ENCODE measurements at places on chromosomes 6 and 20. TPM values are rescaled to one million over a fixed set of nuclear protein-coding genes. Genes with fewer than 3 reads are reported as not detected.

ZC3H12D gene
- total RNA-seq: 0.62 TPM

RAB44 gene
- total RNA-seq: 0.17 TPM

SNAP91 gene
- total RNA-seq: not detected

RIN2 gene
- 78.5 TPM for total RNA-seq

FAM83C gene
- total RNA-seq: 65.2 TPM

ZNF831 gene
- 0.16 TPM for total RNA-seq

DNA sequence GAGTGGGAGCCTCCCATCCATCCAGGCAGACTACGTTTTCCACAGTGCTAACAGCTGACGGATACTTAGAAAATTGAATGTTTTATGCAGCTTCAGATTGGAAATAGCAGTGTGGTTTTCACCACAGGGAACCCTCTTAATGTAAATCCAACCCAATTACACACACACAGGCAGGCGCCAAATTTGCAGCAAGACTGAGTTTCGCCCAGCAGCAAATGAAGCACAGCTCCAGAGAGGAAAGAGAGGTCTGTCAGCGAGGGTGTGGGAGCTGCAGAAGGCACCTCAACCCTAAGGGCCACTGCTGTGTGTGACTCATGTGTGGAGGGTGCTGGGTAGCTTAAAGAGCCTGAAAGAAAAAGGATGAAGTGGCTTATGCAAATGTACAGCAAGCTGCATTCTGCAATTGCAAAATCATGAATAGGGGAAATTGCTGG, 365.7 kb downstream of the MAFB start:
- DNase-seq: no peak
- H3K36me3 ChIP-seq: no peaks in the 10 kb centered on the region
- no peaks in the 10 kb centered on the region for H3K4me1 ChIP-seq

GRCh38 chr6:94065707-94066337, 646.5 kb upstream of the EPHA7 start:
- no peak overlapping the region for H3K4me3 ChIP-seq
- H3K27me3 ChIP-seq: no peaks in the 10 kb centered on the region
- no peaks in the 10 kb centered on the region for H3K4me1 ChIP-seq
- H3K27ac ChIP-seq: no peak overlapping the region

GRCh38 chr20:38968090-38968489, 5.9 kb downstream of the DHX35 start:
- H3K27me3 ChIP-seq: no peaks in the 10 kb centered on the region
- peaks cover 4% of the 10 kb centered on the region for H3K4me1 ChIP-seq
- H3K27ac ChIP-seq: no peak overlapping the region
- H3K36me3 ChIP-seq: peaks cover 29% of the 10 kb centered on the region

- H3K27me3 ChIP-seq: no peaks in the 10 kb centered on the region
- H3K4me1 ChIP-seq: no peaks in the 10 kb centered on the region
- H3K36me3 ChIP-seq: no peaks in the 10 kb centered on the region
- no peak overlapping the region for H3K27ac ChIP-seq
Measured at GRCh38 chr6:85346196-85346595, 103.7 kb upstream of the NT5E start.

GRCh38 chr6:134525190-134525868, 207.4 kb upstream of the SGK1 start:
- H3K4me3 ChIP-seq: no peak overlapping the region
- no peak overlapping the region for H3K27ac ChIP-seq
- no peak for DNase-seq
- no peaks in the 10 kb centered on the region for H3K36me3 ChIP-seq

- H3K27me3 ChIP-seq: no peaks in the 10 kb centered on the region
- no peak overlapping the region for H3K27ac ChIP-seq
- no peaks in the 10 kb centered on the region for H3K36me3 ChIP-seq
- H3K4me3 ChIP-seq: no peak overlapping the region
- peaks cover 7% of the 10 kb centered on the region for H3K4me1 ChIP-seq
- DNase-seq: no peak
Measured at GRCh38 chr6:158923805-158924498, 76.0 kb downstream of the RSPH3 start.

DNA sequence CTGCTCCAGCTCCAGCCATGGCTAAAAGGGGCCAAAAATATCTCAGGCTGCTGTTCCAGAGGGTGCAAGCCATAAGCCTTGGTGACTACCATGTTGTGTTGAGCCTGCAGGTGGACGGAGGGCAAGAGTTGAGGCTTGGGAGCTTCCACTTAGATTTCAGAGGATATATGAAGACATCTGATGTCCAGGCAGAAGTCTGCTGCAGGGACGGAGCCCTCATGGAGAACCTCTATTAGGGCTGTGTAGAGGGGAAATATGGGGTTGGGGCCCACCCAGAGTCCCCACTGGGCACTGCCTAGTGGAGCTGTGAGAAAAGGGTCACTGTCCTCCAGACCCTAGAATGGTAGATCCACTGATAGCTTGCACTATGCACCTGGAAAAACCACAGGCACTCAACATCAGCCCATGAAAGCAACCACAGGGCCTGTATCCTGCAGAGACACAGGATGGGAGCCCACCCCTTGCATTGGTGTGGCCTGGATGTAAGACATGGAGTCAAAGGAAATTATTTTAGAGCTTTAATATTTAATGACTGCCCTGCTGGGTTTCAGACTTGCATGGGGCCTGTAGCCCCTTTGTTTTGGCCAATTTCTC, 70.5 kb downstream of the NINL start:
- H3K4me1 ChIP-seq: no peaks in the 10 kb centered on the region
- no peak overlapping the region for H3K4me3 ChIP-seq
- DNase-seq: no peak
- peaks cover 44% of the 10 kb centered on the region for H3K36me3 ChIP-seq

- H3K27ac ChIP-seq: no peak overlapping the region
- H3K4me1 ChIP-seq: no peaks in the 10 kb centered on the region
- no peaks in the 10 kb centered on the region for H3K36me3 ChIP-seq
- no peak for DNase-seq
Measured at GRCh38 chr6:63910863-63911551, 275.4 kb downstream of the PHF3 start.

GRCh38 chr6:45625191-45625664, 247.5 kb upstream of the SUPT3H start:
- H3K36me3 ChIP-seq: no peaks in the 10 kb centered on the region
- H3K27me3 ChIP-seq: no peaks in the 10 kb centered on the region
- DNase-seq: no peak
- no peak overlapping the region for H3K4me3 ChIP-seq

- H3K4me1 ChIP-seq: no peaks in the 10 kb centered on the region
- no peaks in the 10 kb centered on the region for H3K36me3 ChIP-seq
- DNase-seq: no peak
- H3K27ac ChIP-seq: no peak overlapping the region
- H3K27me3 ChIP-seq: no peaks in the 10 kb centered on the region
Measured at GRCh38 chr6:144012534-144012933, 4.5 kb upstream of the PLAGL1 start.

GRCh38 chr20:3318226-3318884, 79.4 kb upstream of the SLC4A11 start:
- H3K27ac ChIP-seq: no peak overlapping the region
- DNase-seq: no peak
- peaks cover 32% of the 10 kb centered on the region for H3K4me1 ChIP-seq

GRCh38 chr6:80862756-80863155, 756.3 kb downstream of the BCKDHB start:
- no peaks in the 10 kb centered on the region for H3K4me1 ChIP-seq
- H3K36me3 ChIP-seq: no peaks in the 10 kb centered on the region
- no peaks in the 10 kb centered on the region for H3K27me3 ChIP-seq
- no peak overlapping the region for H3K4me3 ChIP-seq

GRCh38 chr6:122020588-122021264, 378.7 kb upstream of the HSF2 start:
- H3K27ac ChIP-seq: no peak overlapping the region
- H3K36me3 ChIP-seq: no peaks in the 10 kb centered on the region
- DNase-seq: no peak
- peaks cover 3% of the 10 kb centered on the region for H3K4me1 ChIP-seq
- no peaks in the 10 kb centered on the region for H3K27me3 ChIP-seq

GRCh38 chr6:146767632-146768031, 168.9 kb downstream of the ADGB start:
- no peak for DNase-seq
- H3K4me1 ChIP-seq: no peaks in the 10 kb centered on the region
- H3K4me3 ChIP-seq: no peak overlapping the region
- no peaks in the 10 kb centered on the region for H3K36me3 ChIP-seq
- no peaks in the 10 kb centered on the region for H3K27me3 ChIP-seq

DNA sequence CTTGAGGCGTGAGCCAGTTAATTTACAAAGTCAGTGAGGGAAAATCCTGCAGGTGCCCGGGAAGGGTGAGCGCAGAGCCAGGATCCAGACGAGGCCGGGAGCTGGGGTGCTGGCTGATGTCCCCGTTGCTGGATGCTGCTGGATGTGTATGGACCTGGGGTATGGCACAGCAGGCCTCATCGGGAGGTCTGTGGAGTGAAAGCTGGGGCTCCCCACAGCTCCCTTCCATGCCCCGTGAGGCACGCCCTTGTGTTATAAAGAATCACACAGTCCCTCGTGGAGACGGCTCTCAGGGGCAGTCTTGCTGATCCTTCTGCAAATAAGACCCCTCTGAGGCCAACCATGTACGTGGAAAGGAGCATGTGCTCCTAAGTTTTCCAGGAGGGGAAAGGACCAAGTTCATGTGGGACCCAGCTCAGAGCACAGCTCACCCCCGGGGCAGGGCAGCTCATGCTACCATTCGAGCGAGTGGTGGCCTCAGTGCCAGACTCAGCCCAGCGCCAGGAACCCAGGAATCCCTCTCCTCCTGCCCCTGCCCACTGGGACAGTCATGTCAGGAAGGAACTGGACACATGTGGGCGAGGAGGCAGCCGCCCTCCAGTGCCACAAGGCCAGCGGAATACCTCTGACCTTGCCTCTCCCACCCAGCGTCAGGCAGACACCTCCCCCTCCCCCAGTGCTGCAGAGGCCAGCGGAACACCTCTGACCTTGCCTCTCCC, 97.5 kb downstream of the CDH4 start:
- no peak for DNase-seq
- no peaks in the 10 kb centered on the region for H3K4me1 ChIP-seq
- H3K4me3 ChIP-seq: no peak overlapping the region
- H3K27ac ChIP-seq: no peak overlapping the region
- no peaks in the 10 kb centered on the region for H3K36me3 ChIP-seq

DNA sequence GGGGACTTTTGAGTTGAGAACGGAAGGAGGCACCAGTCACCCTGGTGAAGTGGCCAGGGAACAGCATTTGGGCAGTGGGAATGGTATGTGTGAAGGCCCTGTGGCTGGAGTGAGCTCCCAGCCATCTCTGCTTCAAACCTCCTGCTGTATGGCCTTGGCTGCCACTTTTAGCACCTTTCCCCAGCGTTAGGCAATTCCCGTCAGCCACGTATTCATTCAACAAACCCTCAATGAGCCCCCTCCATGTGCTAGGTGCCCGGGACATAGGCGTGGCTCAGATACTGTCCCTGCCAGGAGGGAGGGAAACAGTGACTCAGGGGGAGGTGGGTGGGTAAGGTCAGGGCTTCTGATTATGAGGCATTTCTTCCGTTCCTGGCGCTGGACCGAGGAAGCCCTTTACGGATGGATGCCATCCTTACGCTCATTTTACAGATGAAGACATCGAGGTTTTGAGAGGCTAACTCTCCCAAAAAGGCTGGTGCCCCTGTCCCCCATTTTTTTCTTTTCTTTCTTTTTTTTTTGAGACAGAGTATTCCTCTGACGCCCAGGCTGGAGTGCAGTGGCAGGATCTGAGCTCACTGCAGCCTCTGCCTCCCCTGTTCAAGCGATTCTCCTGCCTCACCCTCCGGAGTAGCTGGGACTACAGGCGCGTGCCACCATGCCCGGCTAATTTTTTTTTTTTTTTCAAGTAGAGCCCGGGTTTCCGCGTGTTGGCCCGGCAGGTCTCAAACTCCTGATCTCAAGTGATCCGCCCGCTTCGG, 37.5 kb downstream of the SRC start:
- H3K27ac ChIP-seq: peak overlapping the region; percentile 60
- H3K36me3 ChIP-seq: peaks cover 24% of the 10 kb centered on the region
- peaks cover 14% of the 10 kb centered on the region for H3K4me1 ChIP-seq
- peak; percentile 74 for DNase-seq

- no peaks in the 10 kb centered on the region for H3K27me3 ChIP-seq
- H3K36me3 ChIP-seq: no peaks in the 10 kb centered on the region
- H3K4me3 ChIP-seq: no peak overlapping the region
- DNase-seq: no peak
- H3K27ac ChIP-seq: no peak overlapping the region
Measured at GRCh38 chr6:112325444-112325843, 21.7 kb upstream of the RFPL4B start.

GRCh38 chr20:52864916-52865605, 107.1 kb upstream of the TSHZ2 start:
- H3K27ac ChIP-seq: no peak overlapping the region
- no peak for DNase-seq

DNA sequence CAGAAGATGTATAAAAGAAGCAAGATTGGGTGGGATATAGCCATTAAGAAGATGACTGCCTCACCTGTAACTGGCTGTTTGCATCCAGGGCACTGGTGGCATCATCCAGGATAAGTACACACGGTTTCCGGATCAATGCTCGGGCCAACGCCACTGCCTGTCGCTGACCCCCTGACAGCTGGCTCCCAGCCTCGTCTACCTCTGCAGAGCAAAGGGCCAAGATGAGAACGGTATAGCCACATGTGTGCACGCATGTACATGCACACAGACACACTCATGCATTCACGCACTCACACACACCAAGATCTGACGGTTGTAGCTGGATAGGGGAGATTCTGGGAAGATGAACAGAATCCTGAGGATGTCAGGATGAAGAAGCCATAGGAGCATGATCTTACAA, 3.2 kb upstream of the PSMB8 start:
- no peak overlapping the region for H3K27ac ChIP-seq
- peaks cover 49% of the 10 kb centered on the region for H3K36me3 ChIP-seq
- H3K4me3 ChIP-seq: no peak overlapping the region
- H3K4me1 ChIP-seq: peaks cover 42% of the 10 kb centered on the region
- no peak for DNase-seq

DNA sequence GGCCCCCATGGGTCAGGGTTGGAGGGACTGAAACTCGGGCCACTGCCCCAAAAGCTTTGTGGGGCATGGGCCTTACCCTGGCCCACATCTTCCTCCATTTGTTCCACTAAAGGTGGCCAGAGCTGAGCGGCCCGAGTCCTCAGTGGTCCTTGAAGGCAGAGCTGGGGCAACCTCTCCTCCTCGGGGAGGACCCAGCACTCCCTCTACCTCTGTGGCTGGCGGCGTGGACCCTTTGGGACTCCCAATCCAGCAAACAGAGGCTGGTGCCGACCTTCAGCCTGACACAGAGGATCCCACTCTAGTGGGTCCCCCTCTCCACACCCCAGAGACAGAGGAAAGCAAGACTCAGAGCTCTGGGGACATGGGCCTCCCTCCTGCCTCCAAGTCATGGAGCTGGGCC, 9.3 kb downstream of the LPIN3 start:
- H3K27ac ChIP-seq: no peak overlapping the region
- H3K4me1 ChIP-seq: peaks cover under 1% of the 10 kb centered on the region
- H3K27me3 ChIP-seq: no peaks in the 10 kb centered on the region
- no peak for DNase-seq

- no peaks in the 10 kb centered on the region for H3K36me3 ChIP-seq
- no peaks in the 10 kb centered on the region for H3K4me1 ChIP-seq
- H3K27me3 ChIP-seq: no peaks in the 10 kb centered on the region
- H3K27ac ChIP-seq: no peak overlapping the region
- no peak for DNase-seq
Measured at GRCh38 chr6:4172368-4172767, 37.0 kb upstream of the ECI2 start.

Measured in suprapubic skin (tissue), 4 donors.